ENCODE measurements at places on chromosomes 4 and X. TPM values are rescaled to one million over a fixed set of nuclear protein-coding genes. Genes with fewer than 3 reads are reported as not detected.

RPS6KA6 gene
- total RNA-seq: not detected

GPR82 gene
- total RNA-seq: 1.3 TPM

SUPT20HL2 gene
- not detected for total RNA-seq

NR0B1 gene
- total RNA-seq: not detected

- no peak for DNase-seq
Observed at GRCh38 chrX:100647095-100647494, 3.1 kb downstream of the SRPX2 start.

DNA sequence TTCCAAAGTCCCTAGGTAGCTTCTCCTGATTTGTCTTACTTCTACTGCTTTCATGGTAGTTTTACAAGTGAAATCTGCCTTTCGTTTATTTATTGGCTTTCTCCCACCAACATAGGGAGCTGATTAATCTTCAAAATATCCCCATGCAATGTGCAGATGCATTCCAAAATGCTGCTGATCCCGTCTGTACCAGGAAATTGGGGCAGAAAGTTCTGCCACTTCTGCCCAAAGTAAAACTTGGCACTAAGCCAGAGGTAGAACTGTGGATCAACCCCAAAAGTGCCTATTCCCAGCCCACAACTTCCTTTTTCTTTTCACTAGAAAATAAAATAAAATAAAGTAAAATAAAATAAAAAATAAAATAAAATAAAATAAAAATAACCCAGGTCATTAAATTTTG is 47.3 kb upstream of the PPARGC1A start:
- no peak for DNase-seq

DNA sequence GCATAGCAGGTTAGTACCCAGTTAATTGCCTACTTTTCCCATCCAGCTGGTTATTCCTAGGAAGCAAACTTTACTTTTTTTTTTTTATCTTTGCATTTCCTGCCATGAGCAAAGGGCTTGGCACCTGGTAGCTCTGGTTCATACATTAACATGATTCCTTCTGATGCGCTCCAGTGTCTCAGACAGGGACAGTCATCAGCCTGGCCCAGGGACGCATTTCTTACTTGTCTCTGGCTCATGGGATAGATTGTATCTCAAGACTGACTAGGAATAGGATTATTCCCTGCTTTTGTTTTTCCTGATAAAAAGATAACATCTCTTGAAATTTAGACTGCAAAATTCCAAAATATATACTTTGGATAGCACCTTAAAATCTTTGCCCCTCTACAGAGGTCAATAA is 571.5 kb upstream of the TENM3 start:
- DNase-seq: no peak

GRCh38 chr4:101251261-101251660 is 96.1 kb downstream of the PPP3CA start:
- DNase-seq: no peak

DNA sequence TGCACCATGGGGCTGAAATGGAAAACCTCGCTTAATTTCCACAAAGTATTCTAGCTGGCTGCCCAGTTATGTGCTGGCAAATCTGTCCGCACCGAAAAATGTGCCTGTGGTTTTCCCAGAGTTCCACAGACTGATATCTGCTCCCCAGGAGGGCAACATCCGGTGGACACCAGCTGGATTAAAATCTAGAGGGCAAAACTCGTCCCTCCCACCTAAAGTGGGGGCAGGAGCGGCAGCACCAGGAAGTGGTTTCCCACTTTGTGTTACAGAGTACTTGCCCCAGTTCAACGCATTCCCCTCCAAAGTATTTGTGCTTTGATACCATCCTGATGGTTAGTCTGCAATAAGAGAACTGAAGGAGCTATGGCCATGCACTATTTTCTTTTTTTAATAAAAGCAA is 187.6 kb downstream of the TSPAN5 start:
- DNase-seq: no peak

GRCh38 chrX:41300758-41301437 is 33.1 kb upstream of the DDX3X start:
- DNase-seq: no peak

GRCh38 chr4:118790544-118790943 is 45.4 kb downstream of the SEC24D start:
- no peak for DNase-seq

GRCh38 chrX:574251-574650 is 56.3 kb upstream of the SHOX start:
- DNase-seq: no peak

DNA sequence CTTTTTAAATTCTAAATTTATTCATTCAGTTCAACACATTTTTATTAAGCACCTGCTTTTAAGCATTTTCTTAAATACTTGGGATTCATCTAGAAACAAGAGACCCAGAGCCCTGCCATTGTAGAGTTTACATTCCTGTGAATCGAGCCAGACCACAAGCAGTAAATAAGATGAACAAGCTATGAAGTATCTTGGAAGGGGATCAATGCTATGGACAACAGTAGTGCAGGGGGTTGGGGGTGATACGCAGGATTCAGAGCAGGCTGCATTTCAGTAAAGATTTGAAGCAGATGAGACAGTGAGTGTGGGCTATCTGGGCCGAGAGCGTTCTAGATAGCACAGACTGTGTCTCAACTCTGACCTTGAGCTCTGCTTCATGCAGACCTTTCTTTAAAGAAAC is 35.1 kb downstream of the CLDN22 start:
- no peak for DNase-seq

DNA sequence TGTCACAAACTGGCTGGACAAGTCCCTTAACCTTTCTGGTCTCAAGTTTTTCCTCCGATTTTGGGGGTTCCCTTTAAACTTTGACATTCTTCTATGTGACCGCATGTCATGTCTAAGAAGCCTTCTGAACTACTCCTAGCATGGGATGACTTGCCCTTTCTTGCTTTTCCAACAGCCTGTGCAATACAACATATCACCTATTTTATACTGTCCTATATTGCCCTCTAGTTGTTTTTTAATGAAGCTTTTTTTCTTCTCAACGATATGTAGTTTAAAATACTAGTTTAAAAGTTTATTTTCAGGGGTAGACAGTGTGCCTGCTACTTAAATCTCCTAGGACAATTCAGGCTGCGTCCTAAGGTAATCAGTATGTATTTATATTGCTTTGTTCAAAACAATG is 1.0 kb upstream of the IGBP1 start:
- peak; percentile 15 for DNase-seq

DNA sequence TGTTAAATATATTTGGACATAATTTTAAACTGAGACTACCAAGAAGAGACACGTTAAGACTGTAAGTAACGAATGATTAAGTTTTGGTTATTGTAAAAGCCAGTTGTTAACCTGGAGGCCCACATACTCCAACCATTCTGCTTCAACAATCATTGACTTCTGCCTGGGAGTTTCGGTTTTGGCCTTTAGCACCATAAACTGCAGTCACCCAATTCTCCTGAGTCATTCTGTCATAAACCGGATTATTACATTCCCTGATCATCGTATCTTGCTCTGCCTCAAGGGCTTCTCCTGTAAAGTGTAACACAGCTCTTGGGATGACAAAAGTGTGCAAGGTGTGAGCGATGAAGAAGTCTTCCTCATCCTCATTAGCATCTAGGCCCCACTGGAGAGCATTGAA is 46.9 kb upstream of the PABPC1L2A start:
- no peak for DNase-seq

GRCh38 chr4:69713593-69713992 is 46.8 kb downstream of the SULT1B1 start:
- DNase-seq: no peak

- no peak for DNase-seq
Observed at GRCh38 chr4:67288964-67289363, 256.3 kb downstream of the CENPC start.

DNA sequence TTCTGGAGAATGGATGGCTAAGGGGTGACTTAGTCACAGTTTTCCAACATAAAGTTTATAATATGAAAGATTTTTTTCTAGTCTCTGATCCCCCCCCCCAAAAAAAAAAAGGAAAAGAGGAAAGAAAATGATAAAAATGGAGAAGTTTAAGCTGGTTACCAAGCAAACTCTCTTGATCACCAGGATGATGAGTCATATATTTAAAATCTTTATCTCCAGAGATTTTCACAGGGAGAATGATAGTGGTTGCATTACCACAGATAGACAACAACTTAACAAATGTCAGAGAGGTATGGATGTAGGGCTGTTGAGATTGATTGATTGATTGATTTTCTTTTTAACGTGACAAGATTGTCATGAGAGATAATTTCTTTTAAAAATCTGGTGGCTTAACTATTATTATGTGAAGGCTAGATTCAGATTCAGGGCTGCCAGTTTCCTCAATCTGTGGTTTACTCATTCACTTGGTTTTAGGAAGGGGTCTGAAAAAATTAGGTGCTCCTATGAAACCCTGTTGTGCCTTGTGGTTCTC is 13.3 kb upstream of the TEX13C start:
- DNase-seq: no peak

DNA sequence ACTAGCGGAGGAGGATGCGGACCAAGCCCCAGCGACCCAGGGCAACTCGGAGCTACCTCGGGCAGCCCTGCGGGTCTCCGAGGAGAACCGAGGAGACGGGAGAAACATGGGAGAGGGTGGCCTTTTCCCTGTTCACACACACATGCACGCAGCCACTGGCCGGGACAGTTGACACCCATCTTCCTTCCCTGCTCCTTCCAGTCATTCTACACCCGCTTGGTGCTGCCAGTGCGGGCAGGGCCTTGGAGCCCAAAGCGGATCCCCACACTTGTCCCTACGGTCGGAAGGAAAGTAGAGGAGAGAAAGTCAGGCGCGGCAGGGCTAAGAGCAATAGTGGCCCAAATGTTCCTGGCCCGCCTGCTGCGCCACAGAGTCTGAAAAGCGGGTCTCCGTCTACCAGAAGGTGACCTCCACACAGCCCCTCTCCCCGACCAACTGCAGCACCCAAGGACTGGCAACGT is 1.1 kb upstream of the PPP3CA start:
- DNase-seq: no peak

- DNase-seq: no peak
Observed at GRCh38 chr4:168308912-168309311, 9.6 kb downstream of the DDX60 start.

DNA sequence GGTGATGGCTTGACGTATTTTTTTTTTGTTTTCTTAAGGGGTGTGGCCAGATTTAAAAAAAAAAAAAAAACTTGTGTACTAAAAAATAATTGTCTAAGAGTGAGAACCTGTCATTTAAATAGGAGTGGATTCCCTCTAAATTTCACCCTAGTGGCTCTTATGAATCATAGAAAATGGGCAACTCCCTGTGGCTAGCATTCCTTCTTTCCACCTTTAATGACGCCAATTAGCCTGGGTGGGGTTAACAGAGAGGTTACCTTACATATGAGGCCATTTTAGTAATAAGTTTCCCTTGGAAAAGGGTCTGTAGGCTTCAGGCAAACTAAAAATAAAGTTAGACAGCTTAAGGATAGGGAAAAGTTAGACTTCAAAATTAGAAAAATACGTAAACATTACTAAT is 223.5 kb upstream of the FAM241A start:
- DNase-seq: no peak

DNA sequence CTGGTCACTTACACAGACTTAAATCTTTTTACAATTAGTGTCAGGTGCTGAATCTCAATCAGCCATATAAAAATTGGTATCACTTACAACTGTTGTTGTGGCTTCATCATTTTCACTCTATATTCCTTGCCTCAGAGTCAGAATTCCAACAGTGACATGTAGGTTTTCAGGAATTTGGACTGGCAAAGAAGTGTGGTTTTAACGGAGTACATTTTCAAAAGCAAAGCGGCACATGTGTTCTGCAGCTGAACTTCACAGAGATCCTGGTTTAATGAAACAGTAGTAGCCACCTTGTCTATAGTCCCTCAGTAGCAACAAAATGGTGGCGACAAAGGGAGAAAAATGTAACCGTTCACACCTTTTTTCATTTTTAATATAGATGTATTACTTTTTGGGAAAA is 486.6 kb downstream of the FAT4 start:
- no peak for DNase-seq

DNA sequence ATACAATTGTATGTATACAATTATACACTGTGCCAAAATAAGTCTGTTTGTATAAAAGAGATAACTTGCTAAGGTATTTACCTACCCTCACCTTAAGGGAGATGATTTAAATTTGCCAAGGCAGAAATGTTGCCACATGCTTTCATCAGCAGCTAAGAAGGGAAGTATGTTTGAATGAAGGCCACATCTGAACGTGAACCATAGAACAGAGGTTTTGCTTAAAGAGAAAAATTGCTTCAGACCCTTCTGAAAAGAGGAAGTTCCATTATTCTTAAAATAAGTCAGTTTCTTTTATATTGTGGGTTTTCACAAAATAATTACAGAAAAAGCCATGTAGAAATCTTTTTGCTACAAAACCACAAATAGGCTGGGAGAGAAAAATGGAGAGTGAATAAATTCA is 621.5 kb upstream of the HTR2C start:
- no peak for DNase-seq

- no peak for DNase-seq
Observed at GRCh38 chrX:30950391-30950790, 61.3 kb upstream of the TAB3 start.

- no peak for DNase-seq
Observed at GRCh38 chr4:123807866-123808265, 411.3 kb downstream of the SPRY1 start.

- DNase-seq: no peak
Observed at GRCh38 chrX:147847999-147848398, 63.7 kb upstream of the FMR1 start.

DNA sequence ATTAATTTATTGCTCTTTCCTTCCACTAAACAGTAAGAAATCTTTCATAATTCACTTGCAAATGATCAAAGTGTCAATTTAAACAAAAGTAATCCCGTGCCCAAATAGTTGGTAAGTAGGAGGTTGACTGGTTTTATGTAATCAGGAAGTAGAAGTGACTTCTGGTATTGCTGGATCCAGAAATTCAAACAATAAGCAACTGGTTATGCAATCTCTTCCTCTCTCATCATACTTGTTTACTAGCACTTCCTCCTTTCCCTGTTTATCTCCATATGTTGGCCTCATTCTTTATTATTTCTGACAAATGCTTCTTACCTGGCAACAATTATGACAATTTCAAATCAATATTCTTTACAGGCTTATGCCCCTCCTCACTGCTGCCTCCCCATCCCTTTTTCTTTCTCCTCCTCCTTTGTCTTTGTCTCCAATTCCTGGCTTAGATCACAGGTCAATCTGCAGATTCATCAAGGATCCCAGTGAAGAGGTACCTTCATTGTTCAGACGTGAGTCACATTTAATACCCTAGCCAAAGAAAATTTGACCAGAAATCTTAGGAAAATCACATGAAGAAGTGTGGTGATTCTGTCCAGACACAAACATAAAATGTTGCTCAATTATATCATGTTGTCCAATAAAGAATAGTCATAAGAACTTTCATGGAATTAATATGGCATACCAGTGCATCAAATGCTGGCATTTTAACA is 323.2 kb upstream of the PCDH7 start:
- DNase-seq: no peak

- DNase-seq: no peak
Observed at GRCh38 chrX:110173192-110174175, 144.4 kb downstream of the AMMECR1 start.

GRCh38 chrX:85365370-85365995 is 14.0 kb downstream of the POF1B start:
- DNase-seq: no peak

DNA sequence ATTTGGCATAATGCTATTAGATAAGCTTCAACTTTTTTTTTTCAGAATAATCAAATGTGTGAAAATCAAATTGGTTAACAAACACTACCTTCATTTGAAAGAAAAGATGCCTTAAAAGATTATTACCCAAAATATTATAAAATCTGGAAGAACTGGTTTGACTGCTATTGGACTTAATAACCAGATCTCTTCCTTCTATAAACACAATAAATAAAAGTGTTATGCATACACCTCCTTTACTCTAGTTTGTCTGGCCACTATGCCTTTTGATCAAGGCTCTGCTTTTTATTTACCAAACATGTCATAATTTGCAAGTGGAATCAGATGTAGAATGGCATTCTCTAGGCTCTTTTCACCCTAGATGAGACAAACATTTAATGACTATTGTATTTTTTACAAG is 897.3 kb upstream of the EPHA5 start:
- DNase-seq: no peak

Measured in natural killer cell (primary cell).